ENCODE measurements at places on chromosomes 1 and 21.
A peak's percentile ranks its signal among the peaks of the same experiment; 100 is the strongest.

- DNase-seq = peak; percentile 94
These were observed 92.5 kb upstream of the RUNX3 start for GRCh38 chr1:25022361-25023189.

DNA sequence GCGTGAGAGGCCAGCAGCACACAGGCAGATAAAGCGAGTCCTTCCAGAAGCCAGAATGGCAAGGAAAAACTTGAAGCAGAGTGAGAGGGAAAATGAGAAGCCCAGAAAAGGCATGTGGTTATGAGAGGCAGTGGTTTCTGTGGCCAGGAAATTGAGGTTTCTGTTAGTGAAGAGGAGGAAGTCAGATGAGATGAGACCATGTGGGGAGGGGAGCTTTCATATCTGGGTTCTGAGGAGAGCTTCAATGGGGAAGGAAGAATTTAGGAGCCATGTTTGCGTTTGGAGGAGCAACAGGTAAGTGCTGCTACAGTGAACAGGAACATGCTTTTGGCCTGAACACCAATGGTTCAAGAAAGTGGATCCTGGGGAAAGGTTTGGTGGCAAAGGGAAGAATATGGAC, 6.1 kb upstream of the CD1A start:
- peak; percentile 4 for DNase-seq

DNA sequence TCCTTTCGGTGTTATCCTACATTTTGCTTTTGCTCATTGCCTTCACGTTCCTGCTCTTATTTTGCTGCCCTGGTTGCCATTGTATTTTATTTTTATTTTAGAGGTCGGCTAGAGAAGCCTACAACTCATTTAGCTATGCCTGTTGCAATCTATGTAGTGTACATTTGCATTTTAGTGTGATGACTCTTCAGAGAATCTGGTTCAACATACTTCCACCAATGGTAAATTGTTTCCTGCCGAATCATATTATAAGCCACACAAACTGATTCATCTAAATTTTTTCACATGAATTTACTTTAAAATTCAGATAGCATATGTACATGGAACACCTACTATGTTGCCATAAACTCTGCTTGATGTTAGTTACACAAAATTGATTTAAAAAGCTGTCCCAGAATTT, 1596.9 kb downstream of the PLA2G4A start:
- no peak for DNase-seq

DNA sequence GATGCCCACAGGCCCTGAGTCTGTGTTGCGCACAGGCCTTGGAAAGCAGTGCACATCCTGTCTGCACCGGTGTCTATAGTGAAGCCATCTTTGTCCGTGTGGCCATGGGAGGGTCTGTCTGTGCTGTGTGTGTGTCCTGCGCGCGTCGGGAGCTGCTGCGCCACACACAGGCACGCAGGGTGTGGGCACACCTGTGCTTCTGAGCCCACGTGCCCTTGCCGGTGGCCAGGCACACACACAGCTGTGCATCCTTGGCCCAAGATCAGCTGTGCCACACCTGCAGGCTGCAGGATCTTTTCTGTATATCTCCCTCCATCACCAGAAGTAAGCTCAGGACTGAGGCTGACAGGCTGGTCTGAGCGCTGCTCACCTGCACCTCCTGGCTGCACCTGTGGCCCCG, 3.2 kb upstream of the SAMD11 start:
- DNase-seq = no peak

- DNase-seq = no peak
These were observed 56.4 kb upstream of the RUNX3 start for GRCh38 chr1:24986372-24986965.

DNA sequence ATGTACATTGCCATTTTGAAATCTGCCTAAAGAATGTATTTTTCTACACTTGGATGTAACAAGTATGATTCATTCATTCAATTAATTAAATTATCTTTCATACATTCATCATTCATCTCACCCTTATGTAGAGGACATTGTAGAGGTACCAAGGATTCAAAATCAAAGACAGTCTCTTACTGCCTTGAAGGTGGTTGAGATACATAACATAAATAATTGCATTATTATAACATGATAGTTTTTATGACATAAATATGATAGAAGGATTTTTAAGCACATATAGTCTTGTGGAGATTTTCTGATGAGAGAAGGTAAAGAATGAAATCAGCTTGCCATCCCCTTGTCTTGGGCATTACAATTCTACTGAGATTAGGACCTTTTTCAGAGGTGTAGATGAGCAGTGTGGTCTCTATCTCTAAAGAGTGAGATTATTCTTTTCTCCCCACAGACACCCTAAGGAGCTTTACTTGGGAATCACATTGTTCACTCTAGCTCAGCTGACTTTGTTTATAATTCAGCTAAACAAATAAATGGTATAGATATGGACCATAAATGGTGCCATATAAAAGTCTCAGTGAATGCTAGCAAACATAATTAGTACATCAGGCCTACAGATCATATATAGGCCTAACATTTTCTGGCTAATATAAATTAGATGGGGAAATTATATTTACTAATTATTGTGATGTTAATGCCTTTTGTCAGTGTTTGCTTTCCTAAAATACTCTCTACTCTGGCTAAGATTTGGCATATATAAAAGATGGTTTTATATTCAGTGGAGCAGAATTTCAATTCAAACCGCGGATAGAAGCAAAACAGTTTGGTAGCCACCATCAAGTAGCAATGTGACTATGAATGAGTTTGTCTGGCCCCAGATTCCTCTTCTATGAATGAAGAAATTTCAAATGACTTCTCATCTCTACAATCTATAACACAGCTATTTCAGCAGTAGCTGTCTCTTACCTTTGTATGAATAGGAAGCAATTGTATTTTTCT, 1.9 kb downstream of the RGS1 start:
- no peak for DNase-seq

DNA sequence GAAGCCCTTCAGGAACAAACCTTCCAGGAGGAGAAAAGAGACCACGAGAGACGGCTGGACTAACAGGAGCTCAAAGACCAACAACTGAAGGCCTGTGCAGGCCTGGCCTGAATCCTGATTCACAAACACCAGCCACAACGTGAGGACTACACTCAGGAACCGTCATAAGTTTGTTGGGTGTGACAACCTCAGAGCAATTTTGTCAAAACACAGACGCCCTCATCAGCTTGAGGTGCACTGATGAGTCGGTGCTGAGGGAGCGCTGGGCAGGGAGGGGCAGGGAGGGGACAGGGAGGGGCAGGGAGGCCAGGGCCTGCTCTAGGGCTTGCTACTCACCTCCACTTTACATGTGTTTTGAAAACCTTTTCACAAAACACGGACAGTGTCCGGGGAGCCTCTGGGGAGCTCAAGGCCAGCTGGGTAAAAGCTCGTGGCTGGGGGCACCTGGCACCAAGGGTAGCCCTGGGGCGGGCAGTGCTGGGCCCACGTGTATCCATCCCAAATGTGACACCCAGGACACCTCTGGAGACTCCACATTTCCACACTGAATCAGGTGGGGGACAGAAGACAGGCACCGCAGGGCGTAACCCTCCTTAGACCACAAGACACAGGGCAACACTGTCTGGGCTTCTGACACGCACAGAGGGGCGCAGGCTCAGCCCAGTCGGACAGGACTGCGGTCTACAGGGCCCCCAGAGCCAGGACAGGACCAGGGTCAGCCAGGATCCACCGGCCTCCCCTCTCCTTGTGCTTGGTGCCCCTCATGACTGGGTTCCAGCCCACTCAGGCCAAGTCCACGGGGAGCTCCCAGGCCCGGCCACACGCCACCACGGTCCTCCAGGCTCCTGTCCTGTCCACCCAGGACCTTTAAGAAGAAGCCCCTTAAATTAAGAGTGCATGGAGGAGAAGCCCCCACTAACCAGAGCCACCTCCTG, 16.5 kb downstream of the LSS start:
- no peak for DNase-seq

GRCh38 chr1:12191242-12192032, 24.6 kb downstream of the TNFRSF1B start:
- DNase-seq = no peak

- no peak for DNase-seq
These were observed 34.1 kb downstream of the ABL2 start for GRCh38 chr1:179195376-179195775.

DNA sequence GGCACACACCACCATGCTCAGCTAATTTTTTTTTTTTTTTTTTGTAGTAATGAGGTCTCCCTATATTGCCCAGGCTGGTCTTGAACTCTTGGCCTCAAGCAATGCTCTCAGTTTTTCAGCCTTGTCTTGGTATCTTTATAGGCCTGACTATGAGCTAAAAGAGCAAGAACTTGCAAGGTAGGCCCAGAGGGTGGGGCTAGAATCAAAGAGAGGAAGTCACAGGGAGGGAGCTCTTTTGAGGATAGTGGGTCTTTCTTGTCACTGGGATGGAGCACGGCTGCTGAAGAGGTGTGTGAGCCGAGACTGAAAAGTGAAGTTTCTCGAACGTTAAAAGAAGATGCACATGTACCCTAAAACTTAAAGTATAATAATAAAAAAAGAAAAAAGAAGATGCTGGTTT, 260.0 kb upstream of the BEND5 start:
- no peak for DNase-seq

DNA sequence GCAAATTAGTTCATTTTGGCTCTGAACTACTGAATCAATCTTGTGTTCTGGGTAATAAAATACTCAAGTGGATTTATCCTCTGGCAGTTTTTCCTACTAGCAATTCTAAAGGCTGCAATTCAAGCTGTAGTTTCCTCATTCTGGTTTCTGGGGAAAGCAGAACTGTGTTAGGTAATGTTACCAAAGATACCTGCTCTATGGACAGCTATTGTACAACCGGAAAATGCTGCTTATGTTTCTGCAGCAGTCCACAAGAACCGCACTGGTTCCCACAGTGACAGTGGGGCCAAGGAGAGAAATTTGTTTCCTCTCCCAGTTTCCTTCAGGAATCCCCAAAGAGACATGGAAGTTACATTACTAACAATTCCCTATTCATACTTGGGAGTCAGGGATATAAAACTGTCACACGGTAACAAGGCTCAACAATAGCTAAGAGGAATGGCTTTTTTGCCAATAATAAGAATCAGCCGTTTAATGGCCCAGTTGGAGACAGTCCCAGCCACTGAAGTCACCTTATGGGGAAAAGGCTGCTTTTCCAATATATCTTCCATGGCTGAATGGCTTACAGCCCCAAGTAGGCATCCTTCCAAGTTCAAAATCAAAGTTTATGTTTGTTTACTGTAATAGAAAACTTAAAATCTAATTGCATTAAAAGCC, 52.6 kb downstream of the PCNX2 start:
- DNase-seq = no peak

- DNase-seq = no peak
These were observed 7.5 kb upstream of the GJA8 start for GRCh38 chr1:147895123-147895522.

DNA sequence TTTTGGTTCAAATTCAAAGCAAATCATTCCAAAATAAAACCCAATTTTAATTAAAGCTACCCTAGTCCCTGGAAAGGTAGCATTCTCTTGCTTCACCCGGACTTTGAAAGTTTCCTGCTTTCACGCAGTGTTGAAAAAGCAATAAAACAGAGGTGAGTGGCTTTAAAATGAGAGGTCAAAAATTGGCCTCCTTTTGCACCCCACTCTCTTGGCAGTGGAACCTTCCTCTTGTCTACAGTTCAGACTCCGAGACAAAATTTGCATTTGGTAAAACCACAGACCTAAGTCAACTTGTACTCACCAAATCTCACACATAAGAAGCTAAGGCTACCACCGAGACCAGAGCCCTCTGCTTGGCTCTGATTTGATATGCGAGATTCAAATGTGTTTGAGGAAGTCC, 252.7 kb downstream of the TTLL7 start:
- no peak for DNase-seq

GRCh38 chr1:215581896-215582295, 14.8 kb downstream of the KCTD3 start:
- DNase-seq = no peak

DNA sequence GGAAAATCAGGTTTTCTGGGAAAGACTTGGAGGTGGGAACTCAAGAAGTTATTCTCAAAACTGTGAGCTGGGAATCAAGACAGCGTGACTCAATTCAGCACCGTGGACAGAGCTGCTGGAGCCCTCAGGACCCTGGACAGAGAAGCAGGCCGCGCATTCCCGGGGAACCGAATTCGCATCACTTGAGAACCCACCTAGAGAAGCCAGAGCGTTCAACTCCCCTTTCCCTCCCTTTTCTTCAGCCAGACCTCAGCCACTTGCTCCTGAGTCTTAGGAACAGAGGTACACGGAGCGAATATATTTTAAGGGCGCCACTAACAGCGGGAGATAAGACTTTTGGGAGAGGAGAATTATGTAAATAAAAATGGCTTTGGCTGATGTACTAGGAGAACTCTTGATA, 2.0 kb upstream of the LIN28A start:
- DNase-seq = peak; percentile 65

All from activated CD4-positive, alpha-beta T cell treated with anti-CD3 and anti-CD28 coated beads for 4 hours (primary cell).